ENCODE measurements at places on chromosomes 16 and 17. TPM values are rescaled to one million over a fixed set of nuclear protein-coding genes. Genes with fewer than 3 reads are reported as not detected.
A peak's percentile ranks its signal among the peaks of the same experiment; 100 is the strongest.

DNA sequence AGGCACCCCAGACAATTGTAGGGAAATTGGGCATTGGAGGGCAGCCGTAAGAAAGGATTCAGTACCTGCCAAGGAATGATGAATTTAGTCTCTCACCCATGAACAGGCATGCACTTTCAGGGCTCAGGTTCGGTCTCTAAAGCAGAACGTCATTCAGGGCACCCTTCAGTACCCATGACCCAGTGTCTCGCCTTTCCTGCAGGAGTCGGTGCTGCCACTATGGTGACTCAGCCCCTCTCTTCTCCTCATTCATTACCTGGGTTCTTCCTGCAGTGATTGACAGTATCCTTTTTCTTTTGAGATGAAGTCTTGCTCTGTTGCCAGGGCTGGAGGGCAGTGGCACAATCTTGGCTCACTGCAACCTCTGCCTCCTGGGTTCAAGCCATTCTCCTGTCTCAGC lies 8.4 kb downstream of the SOST start:
- DNase-seq = no peak

TBC1D26 gene
- total RNA-seq = 0.19 TPM

- DNase-seq = no peak
Measured at GRCh38 chr16:12235110-12235509, 258.6 kb downstream of the SNX29 start.

CCL7 gene
- not detected for total RNA-seq

- DNase-seq = peak; percentile 14
Measured at GRCh38 chr16:67481561-67482232, 740 bp upstream of the ATP6V0D1 start.

GRCh38 chr16:23105309-23105708 lies 43.9 kb downstream of the USP31 start:
- no peak for DNase-seq

CACNG3 gene
- total RNA-seq = not detected

- DNase-seq = no peak
Measured at GRCh38 chr16:49589544-49590031, 216.0 kb downstream of the C16orf78 start.

DNA sequence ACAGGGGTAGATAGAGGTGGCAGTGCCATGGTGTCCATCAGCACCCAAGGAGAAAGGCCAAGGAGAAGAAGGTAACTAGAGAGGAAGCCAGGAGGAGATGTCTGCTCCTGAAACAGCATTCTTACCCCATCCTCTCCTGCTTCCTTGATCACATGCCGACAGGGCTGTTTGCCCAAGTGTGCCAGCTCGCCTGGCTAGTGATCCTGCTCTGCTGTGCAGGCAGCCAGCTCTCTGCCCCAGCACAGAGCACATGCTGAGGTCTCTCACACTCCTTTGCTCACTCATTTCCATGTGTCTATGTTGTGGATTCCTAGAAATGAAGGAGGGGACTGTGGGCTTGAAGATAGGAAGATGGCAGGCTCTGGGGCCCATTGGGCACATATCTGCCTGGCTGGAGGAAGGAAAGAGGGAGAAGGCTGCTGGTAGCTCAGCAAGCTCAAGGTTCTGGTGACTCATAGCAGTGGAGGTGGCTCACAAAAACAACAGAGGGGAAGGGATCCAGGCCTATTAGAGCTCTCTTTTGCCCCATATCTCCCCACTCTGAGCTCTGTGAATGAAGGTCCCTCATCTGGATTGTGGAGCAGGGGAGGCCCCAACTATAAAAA lies 54.3 kb downstream of the NEUROD2 start:
- no peak for DNase-seq

DNA sequence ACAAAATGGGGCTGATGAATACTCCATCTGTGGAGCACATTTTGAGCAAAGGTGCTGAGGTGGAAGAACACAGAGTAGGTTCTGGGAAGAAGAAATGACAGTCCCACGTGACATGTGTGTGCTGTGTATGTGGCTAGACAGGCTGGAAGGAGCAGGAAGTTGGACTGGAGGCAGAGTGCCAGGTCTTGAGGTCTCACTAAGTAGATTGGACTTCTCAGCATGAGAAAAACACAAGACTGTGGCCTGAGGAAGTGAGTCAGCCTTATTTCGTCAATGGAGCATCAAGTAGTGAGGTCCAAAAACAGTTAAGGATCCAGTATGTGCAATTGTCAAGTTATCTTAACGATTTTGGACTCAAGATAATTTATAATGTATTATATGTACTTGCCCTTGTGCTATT lies 736.5 kb downstream of the KCNJ2 start:
- DNase-seq = no peak

- DNase-seq = no peak
Measured at GRCh38 chr17:41635121-41636097, 11.0 kb upstream of the KRT17 start.

RSPRY1 gene
- total RNA-seq = 32.8 TPM

DNA sequence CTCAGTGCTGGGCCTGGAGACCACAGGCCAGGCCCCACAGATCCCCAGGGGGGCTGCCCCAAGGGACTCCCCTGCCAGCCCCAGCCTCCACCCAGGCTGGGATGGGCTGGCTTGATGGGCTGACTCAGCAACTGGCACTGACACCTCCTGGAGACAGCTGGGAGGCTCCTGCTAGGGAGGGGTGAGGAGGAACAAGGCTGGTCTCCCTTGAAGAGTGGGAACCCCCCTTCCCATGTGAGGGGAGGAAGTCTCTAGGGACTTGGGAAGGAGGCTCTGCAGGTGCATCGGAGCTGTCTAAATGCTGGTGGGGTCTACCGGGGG lies 10.4 kb downstream of the NHERF1 start:
- DNase-seq = no peak

- DNase-seq = no peak
Measured at GRCh38 chr17:57484081-57484666, 227.9 kb downstream of the MSI2 start.

- DNase-seq = peak; percentile 51
Measured at GRCh38 chr16:3101018-3101840, 2.1 kb upstream of the ZSCAN10 start.

- no peak for DNase-seq
Measured at GRCh38 chr17:14755002-14755401, 454.1 kb downstream of the HS3ST3B1 start.

MAP2K6 gene
- 18.3 TPM for total RNA-seq

GRCh38 chr17:66520999-66521398 lies 218.6 kb downstream of the PRKCA start:
- no peak for DNase-seq

DNA sequence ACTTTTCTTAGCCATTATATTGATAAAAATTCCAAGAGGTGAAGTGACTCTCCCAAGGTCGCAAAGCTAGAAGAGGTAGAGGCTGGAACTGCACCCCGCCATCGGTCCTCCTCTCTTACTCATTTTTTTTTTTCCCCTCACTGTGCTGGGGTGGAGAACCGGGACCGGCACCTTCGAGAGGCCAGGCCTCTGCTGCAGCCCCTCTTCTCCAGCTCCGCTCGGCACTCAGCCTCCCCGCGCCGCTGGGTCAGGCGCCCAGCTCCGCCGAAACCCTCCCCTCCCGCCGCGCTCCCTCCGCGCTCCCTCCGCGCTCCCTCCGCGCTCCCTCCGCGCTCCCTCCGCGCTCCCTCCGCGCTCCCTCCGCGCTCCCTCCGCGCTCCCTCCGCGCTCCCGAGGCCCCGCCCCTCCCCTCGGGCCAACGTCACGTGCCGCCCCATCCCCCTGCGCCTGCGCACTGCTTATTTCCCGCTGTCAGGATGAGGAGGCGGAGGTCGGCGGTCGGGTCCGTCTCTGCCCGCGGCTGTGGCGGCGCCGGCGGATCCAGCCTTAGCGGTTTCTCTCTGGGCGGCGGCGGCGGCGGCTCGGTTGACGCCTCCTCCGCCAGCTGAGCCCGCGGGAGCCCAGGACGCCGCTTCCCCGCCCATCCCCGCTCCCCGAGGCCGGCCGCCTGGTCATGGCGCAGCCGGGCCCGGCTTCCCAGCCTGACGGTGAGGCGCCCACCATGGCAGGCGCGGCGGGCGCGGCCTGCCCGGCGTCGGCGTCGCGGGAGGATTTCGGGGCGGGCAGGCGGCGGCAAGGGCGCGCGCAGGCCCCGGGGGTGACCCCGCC lies at the start of gene RABEP1:
Gene RABEP1 (plus strand): TSS at position 471 of the 828 bp plus-strand sequence. CDS start 203 bp downstream, at position 674.
- DNase-seq = peak; percentile 91

ADAD2 gene
- not detected for total RNA-seq

DNA sequence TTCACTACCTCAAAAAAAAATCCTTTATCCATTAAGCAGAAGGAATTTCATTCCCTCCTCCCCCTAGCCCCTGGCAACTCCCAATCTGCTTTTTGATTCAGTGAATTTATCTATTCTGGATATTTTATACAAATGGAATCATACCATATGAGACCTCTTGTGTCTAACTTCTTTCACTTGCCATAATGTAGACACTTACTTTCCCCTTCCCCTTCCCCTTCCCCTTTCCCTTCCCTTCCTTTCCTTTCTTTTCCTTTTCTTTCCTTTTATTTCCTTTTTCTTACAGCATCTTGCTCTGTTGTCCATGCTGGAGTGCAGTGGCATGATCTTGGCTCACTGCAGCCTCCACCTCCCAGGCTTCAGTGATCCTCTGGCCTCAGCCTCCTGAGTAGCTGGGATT lies 50.5 kb downstream of the PSMD12 start:
- DNase-seq = no peak

DNA sequence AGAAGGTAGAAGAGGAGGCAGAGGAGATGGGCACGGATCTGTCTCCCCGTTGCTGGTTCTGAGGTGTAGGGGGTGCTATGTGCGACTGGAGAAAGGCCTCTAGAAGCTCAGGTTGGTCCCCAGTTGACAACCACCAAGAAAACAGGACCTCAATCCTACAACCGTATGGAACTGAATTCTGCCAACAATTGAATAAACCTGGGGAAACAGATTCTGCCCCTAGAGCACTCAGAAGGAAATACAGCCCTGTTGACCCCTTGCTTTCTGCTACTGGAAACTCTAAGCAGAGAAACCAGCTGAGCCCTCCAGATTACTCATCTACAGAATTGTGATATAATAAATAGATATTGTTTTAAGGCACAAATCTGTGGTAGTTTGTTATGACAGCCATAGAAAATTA lies 313.0 kb upstream of the GOT2 start:
- DNase-seq = no peak

DNA sequence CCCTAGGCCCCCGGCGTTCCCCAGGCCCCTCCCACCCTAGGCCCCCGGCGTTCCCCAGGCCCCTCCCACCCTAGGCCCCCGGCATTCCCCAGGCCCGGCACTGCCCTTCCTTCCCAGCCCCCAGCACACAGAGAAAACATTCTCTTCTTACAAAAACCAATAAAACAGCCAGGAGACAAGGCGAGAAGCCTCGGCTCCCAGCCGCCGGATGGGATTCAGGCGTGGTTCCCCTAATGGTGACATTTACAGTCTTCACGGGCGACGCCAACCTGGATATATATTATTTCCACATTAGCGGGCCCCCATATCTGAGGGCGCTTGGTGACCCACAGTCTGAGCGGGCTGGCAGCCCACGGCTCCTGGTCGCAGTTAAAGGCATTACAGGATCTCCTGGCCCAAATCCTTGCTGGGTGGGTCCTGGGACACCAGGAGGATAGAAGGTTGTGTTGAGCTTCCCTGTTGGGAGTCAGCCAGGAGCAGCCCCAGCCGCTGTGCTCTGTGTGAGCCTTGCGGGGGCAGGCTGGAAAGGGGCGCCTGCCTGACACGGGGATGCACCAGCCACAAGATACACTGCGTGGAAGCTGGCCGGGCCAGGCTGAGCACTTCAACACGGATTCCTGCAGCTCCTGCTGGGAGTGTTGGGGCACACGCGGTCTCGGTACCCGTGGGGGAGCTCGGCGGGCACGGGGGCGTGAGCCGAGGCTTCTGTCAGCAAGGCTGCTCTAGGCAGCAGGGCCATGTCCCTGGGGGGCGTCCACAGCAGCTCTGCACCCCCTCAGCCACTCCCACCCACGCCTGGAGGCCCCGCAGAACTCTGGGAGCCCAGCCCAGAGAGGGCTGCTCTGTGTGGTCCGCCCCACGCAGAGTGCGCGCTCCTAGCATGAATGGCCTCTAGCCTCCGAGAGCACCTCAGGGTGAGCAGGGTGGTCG lies 83.7 kb downstream of the LMF1 start:
- no peak for DNase-seq

DNA sequence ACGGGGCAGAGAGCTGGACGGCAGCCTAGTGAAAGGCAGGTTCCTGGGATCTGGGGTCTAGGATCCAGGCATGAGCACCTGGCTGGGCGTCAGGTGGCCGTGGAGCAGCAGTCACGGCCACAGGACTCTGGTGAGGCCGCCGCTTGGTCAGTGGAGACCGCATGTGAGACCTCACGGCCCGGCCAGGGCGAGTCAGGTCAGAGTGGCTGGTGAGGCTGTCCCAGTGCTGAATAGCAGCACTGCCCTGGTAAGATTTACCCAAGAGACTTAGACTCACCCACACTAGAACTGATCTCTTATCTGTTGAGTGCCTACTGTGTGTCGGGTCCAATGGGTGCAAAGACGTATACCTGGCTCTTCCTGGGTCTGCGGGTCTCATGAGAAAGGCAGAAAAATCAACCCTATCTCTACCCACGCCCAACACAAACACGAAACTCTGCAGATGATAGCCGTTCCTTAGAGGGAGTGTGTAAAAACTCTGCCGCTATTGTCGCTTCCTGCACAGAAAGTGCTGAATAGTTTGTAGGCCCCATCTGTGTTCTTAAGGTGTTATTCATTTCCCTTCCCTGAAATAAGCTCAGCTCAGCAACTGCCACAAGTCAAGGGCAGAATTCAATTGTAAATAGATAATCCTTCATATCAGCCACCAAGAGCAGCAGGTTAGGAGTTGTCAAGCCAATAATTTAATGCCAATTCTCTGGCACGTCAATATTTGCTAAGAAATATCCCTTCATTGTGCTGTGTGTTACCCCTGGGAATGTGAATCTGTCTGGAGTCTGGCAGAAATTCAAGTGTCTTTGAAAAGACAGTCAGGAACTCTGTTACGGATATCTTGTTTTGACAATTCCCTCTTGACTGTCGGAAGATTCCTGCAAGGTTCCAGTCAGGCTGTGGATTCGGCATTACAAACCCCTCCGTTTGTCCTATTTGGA lies 240.0 kb downstream of the NTN1 start:
- no peak for DNase-seq

GRCh38 chr16:52727849-52728248 lies 180.9 kb upstream of the TOX3 start:
- DNase-seq = no peak

SCGB1C2 gene
- not detected for total RNA-seq

DNA sequence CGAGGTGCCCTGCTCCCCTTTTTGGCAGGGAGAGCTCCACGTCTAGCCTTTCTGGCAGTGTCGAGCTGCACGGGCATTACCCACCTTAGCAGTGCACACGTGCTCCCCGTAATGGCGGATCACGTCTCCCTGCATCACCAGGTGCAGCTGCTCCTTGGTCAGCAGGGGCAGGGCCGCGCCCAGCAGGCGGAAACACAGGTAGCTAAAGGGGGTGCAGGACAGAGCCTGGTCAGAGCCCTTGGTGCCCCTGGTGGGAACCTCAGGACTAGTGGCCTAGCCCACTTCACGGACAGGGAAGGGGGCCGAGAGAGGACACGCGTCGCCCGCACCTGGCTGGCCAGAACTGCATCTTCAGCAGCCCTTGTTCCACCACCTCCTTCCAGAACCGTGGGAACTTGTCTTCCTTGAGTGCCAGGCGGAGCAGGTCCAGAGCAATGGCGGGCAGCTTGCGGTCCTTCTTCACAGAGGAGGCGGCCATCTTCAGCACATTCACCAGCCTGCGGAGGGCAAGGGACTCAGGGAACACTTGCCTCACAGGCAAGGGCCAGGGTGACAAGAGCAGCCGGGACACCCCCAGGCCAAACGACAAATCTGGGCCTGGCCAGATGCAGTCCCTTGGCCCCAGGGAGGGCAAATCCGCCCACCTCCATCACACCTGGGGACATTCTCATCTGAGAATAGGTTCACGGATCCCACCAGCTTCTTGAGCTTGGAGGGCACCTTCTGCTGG lies 3.2 kb downstream of the MYBBP1A start:
- no peak for DNase-seq

Data from CD4-positive, alpha-beta memory T cell (primary cell).